A549 treated with ZK216348 at 1 μM for 4 hours (cell line): ENCODE measurements at places on chromosomes 5 and 9. TPM values are rescaled to one million over a fixed set of nuclear protein-coding genes. Genes with fewer than 3 reads are reported as not detected.

The WNK2 gene
- total RNA-seq = 3.1 to 7.9 TPM (median 7.8 TPM) in 5 replicates

The SPATA31C1 gene
- not detected in 5 replicates for total RNA-seq

The PTPN3 gene
- 13.1 to 17.4 TPM (median 16.5 TPM) in 5 replicates for total RNA-seq

The PTPDC1 gene
- total RNA-seq = 3.2 to 4.7 TPM (median 4.4 TPM) in 5 replicates

The IL7R gene
- total RNA-seq = 0.19 to 0.55 TPM (median 0.35 TPM) in 5 replicates

The SPATA24 gene
- 4.6 to 5.9 TPM (median 4.9 TPM) in 5 replicates for total RNA-seq

The ZDHHC11B gene
- 1.1 to 1.8 TPM (median 1.5 TPM) in 5 replicates for total RNA-seq

The SPATA31A3 gene
- total RNA-seq = not detected in 5 replicates

The PDZD2 gene
- 0.15 to 0.45 TPM (median 0.25 TPM) in 5 replicates for total RNA-seq

The PCDHB4 gene
- 0.06 to 0.12 TPM (median 0.09 TPM) in 4 of 5 replicates, not detected in the other for total RNA-seq

The BNC2 gene
- 3.5 to 5.7 TPM (median 5.1 TPM) in 5 replicates for total RNA-seq

The DNAJC25 gene
- total RNA-seq = 10.3 to 14.7 TPM (median 11.3 TPM) in 5 replicates

The PTGR1 gene
- 318 to 392 TPM (median 362 TPM) in 5 replicates for total RNA-seq

The CKMT2 gene
- not detected in 5 replicates for total RNA-seq

The TEX48 gene
- not detected in 5 replicates for total RNA-seq
